ENCODE measurements at places on chromosomes 1 and 21. TPM values are rescaled to one million over a fixed set of nuclear protein-coding genes. Genes with fewer than 3 reads are reported as not detected.

The HCRTR1 gene
- total RNA-seq, result not detected

DNA sequence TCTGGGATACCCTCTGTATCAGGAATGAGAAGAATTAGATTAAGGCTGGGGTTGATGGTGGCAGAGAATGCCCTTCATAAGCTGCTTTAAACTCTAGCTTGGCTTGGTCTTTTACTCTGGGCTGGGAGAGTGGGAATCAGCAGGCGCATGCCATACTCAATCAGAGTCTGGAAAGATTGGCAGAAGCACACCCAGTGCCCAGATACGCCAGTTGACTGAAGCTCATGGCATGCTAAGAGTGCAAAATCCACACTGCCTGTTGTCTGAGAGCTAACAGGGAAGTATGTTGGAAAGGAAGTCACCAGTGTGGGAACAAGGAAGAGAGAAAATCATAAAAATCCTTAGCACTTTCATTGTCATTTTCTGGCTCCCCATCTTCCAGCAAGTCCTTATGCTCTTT lies 53.0 kb downstream of the HMCN1 start:
- DNase-seq, result no peak

DNA sequence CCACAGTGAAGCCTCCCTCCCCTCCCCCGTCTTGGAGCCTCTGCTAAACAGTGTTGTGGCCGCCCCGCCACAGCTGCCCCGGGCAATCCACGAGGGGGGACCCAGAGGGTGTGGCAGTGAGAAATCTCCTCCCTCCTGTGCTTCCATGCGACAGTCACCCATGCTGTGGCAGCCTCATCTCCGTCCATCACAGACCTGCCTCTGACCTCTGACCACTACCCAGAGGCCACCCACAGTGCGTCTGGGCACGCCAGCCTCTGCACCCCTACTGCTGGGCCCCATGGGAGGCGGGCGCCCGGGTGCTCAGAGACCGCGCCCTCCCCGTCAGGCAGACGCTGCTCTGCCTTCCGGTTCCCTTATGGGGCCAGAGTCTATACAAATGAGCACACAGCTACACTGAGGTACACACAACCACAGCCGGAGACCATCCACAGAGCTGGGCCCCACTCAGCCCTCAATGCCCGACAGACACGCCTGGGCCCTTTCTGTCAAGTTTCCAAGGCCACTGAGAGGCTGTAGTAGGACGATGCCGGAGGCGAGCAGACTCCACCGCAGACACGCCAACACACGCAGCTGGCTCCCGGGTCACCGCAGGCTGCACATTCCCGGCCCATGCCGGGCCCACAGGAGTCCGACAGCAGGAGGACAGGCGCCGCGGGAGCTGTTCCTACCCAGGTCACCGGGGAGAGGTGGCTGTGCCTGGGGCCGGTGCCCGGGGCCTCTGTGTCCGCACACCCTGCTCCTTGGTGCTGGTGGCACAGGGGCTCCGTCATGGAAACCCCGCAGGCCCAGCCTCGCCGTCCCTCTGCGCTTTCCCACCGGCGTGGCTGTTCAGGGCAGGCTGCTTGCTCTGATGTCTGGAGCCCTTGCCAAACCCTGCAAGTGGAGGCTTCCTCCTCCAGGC lies 23.9 kb upstream of the TMEM52 start:
- DNase-seq, result no peak

The TRAF3IP3 gene
- total RNA-seq, result 13.5 TPM
